ENCODE measurements at places on chromosomes 2 and 18.

- no peak for DNase-seq
Observed at GRCh38 chr2:110858135-110858725, 125.9 kb downstream of the ACOXL start.

GRCh38 chr2:164302786-164303185 lies 318.5 kb downstream of the GRB14 start:
- no peak for DNase-seq

- DNase-seq, result no peak
Observed at GRCh38 chr2:45256867-45257641, 247.8 kb upstream of the SIX2 start.

DNA sequence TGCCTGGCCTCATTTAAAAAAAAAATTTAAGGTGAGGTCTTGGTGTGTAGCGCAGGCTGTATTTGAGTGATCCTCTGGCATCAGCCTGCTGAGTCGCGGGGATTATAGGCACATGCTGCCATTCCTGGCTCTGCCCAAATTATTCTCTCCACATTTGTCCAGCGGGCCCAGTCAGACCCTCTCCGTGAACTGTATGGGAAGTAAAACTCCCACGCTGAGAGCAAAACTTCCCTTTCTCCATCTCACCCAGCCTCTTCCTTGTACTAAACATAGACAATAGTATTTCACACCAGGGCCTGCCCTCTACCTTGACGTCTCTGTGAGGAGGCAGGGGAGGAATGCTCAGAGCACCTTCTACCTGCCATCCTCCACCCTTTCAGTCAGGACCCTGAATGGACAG lies 37.0 kb downstream of the EIF4E2 start:
- no peak for DNase-seq

GRCh38 chr2:120764991-120765677 lies 29.5 kb downstream of the GLI2 start:
- no peak for DNase-seq

DNA sequence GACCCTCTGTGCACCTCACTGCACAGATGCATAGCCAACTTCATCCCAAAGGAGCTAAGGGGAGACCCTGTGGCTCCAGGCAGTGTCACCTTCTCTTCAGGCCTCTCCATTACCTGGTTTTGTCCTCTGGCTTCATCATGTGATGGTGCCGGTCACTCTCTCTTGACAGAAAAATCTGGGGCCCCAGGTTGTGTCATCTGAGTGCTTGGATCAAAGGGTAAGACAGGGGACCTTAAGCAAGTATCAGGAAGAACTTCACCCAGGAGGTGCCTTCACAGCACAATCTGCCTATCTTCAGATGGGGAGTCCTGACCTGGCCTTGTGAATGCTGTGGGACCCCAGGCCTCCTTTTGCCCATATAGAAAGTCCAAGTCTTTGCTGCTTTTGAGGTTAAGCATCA lies 104.4 kb downstream of the POLR1A start:
- DNase-seq, result no peak

- peak; percentile 68 for DNase-seq
Observed at GRCh38 chr2:44949329-44950151, 8.0 kb downstream of the SIX3 start.

GRCh38 chr2:33681364-33681757 lies 82.3 kb upstream of the FAM98A start:
- DNase-seq, result no peak

DNA sequence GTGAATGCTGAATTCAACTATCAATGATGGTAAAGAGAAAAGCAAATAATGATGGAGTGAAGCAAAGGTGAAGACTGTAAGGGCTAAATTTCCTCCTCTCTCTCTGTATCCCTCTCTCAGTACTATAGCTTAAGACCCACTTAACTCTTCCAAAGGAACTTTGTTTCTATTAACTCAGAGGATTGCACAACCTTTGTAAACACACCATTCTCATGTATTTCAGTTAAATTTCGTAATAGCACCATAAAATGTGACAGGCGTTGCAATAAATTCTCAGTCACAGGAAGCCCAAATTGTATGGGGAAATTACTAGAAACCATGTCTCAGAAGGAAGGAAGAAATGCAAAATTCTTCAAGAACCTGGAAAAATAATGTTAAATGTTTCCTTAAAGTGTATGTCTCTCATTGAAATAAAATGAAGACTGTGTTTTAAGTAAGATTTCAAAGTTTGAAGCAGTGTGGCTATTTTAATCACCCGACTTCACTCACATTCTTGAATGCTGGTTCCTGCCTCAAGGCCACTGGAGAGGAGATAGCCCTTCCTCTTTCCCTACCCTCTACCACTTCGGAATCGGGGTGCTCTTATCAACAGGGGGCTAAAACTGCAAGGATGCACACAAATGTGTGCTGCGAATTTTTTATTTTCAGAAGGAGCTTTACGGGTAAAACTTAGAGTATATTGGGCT lies 112.1 kb downstream of the FTCDNL1 start:
- DNase-seq, result no peak

DNA sequence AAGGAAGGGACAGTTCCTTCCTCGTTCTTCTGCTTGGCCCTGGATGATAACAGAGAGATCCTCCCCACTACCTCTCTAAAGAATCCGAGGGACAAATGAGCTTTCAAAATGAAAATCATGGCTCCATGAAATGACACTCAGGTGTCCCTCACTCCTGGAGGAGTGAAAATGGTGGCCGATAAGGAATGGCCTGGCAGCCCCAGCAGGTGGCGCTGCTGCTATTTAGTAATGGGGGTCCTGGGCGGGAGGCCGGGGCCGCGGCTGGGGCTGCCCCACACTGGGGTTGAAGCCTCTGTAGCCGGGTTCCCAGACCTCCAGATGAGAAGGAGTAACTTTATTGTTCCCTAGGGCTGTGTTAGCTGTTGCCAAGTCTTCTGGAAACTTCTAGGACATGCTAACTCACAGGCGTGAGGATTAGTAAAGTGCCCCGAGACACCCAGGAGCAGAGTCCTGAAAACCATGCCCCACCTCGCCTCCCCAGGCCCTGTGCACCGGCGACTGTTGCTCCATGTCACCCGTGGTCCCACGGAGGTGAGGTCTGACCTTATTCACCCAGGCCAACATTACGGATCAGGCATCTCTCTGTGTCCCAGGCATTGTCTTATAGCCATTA lies 138.0 kb downstream of the CTIF start:
- DNase-seq, result peak; percentile 76

- peak; percentile 56 for DNase-seq
Observed at GRCh38 chr2:237563816-237564215, 2.6 kb upstream of the PRLH start.

DNA sequence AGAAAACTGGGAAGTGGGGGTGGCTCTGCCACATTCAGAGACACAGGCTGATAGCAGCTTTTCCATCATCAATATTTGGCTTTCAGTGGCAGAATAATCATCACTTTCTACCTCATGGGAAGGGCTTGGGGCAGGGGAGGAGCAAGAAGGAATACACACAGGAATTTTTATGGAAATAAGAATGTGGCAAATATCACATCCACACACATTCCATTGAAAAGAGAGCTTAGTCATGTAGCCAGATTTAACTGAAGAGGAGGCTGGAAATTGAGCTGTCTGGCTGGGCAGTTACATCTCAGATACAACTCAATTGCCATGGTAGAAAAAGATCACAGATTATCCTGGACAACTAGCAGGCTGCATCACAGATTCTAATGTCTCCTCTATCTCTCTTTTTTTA lies 1474.0 kb upstream of the ACVR2A start:
- DNase-seq, result peak; percentile 51

GRCh38 chr2:96679848-96680247 lies 37.3 kb downstream of the FER1L5 start:
- no peak for DNase-seq

- no peak for DNase-seq
Observed at GRCh38 chr2:23711979-23712755, 214.8 kb downstream of the ATAD2B start.

DNA sequence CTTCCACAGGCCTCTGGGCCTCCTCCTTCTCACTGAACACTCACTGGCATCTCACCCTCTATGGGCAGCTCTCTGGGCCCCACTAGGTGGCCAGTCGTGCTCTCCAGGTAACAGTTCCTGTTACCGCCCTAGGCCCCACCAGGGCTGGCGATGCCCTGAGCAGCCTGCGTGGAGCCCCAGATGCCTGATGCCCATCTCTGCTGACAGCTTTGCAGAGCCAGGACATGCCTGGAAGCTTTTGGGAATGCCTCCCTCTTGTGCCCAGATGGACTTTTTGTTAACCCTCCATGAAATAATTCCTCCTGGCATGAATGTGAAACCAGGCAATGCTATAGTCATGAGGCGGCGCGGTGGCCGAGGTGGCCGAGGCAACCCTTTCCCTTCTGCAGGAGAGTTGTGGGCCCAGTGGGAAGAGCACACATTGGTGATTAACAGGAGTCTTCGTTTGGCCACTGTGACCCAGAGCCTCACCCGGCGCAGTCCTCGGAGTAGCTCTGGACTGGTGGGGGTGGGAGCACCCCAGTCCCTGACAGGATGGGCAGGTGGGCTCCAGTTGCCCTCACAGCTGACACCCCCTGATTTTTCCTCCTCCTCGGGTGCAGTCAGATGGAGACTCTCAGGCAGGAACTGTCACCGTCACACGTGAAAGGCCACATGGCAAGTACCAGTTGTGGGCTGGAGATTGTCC lies 80.0 kb downstream of the SH3BP4 start:
- DNase-seq, result no peak

Data from AG20443 (cell line).